ENCODE measurements at places on chromosomes 12 and 14.

DNA sequence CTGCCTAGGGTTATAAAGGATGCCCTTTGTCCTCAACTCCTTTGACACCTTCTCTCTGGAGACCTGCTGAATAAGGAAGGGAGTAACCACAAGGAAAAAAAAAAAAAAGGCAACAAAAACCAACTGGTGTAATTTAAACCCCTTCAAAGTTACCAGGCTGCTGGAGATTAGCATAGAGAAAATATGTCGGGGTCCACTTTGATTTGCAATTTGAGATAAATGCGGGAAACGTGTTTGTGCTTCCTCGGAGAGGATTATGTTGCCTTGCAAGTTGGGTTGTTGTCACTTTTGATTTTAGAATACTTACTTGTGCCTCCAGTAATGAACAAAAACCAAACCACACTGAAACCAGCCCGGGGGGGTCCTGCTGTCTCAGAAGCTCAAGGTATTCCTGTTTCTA, 200.2 kb upstream of the MYL2 start:
- H3K4me1 ChIP-seq: no peaks in the 10 kb centered on the region
- DNase-seq: no peak
- H3K4me3 ChIP-seq: no peak overlapping the region

GRCh38 chr12:25840678-25841465, 117.6 kb upstream of the RASSF8 start:
- no peak for DNase-seq
- H3K4me1 ChIP-seq: no peaks in the 10 kb centered on the region
- peaks cover 1% of the 10 kb centered on the region for H3K27me3 ChIP-seq
- H3K27ac ChIP-seq: no peak overlapping the region

- no peak for DNase-seq
- H3K27me3 ChIP-seq: peaks cover 13% of the 10 kb centered on the region
- H3K27ac ChIP-seq: no peak overlapping the region
Measured at GRCh38 chr14:70697701-70698100, 56.0 kb downstream of the TTC9 start.

DNA sequence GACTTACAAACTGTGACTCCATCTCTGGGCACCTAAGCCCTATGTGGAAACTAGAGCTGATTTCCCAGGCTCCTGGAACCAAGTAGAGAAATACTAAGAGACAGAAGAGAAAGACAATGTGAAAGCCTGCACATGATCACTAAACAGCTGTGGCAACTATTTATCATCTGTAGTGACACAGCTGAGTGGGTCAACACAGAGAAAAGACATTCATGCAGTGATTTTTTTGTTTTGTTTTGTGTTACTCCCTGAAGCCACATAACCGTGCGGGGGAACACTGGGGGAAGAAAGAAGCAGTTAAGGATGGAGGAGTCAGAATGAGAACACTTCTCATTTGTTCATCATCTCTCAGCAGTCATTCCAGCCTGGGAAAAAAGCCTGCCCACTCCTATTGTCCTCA, 1.5 kb downstream of the PRR4 start:
- H3K27ac ChIP-seq: no peak overlapping the region
- peaks cover 15% of the 10 kb centered on the region for H3K36me3 ChIP-seq
- peaks cover 32% of the 10 kb centered on the region for H3K4me1 ChIP-seq
- no peaks in the 10 kb centered on the region for H3K27me3 ChIP-seq
- no peak overlapping the region for H3K4me3 ChIP-seq

DNA sequence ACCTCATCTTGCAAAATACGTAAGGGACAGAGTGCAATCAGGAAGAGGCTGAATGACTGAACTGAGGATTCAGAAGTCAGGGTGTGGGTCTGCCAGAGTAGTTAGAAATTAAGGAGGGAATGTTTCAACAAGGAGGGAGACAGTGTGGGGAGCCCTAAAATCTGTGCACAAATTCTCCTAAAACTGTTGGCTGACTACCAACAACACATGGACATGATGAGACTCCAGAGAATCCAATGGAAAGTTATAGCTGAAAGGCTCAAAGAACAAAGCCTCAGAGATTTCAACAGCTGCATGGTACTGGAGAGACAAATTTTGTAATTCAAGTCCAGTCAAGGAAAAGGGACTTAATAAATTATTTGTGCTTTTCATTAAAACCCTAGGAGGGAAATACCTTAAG, 36.1 kb upstream of the NEDD1 start:
- H3K27me3 ChIP-seq: peaks cover 4% of the 10 kb centered on the region
- H3K27ac ChIP-seq: no peak overlapping the region
- DNase-seq: no peak
- H3K4me3 ChIP-seq: no peak overlapping the region
- no peaks in the 10 kb centered on the region for H3K36me3 ChIP-seq

- H3K36me3 ChIP-seq: peaks cover 24% of the 10 kb centered on the region
- peak overlapping the region; percentile 82 for H3K27ac ChIP-seq
Measured at GRCh38 chr14:35284506-35284905, 7.7 kb upstream of the PSMA6 start.

All from activated T-helper 2 cell treated with anti-CD3 and anti-CD28 coated beads, Interferon-gamma antibody, Interleukin-2, Interleukin-4, amounts not matched to agents 10 μg/mL and 5 μg/mL and 100 μg/mL, durations not matched to agents 14 hours and 24 hours and 36 hours (primary cell).